ENCODE measurements at places on chromosomes 3 and 15.
A peak's percentile ranks its signal among the peaks of the same experiment; 100 is the strongest.

GRCh38 chr3:150253622-150254021, 154.5 kb upstream of the TSC22D2 start:
- DNase-seq: peak; percentile 52

- DNase-seq: no peak
Observed at GRCh38 chr15:66880380-66881155, 178.5 kb downstream of the SMAD6 start.

DNA sequence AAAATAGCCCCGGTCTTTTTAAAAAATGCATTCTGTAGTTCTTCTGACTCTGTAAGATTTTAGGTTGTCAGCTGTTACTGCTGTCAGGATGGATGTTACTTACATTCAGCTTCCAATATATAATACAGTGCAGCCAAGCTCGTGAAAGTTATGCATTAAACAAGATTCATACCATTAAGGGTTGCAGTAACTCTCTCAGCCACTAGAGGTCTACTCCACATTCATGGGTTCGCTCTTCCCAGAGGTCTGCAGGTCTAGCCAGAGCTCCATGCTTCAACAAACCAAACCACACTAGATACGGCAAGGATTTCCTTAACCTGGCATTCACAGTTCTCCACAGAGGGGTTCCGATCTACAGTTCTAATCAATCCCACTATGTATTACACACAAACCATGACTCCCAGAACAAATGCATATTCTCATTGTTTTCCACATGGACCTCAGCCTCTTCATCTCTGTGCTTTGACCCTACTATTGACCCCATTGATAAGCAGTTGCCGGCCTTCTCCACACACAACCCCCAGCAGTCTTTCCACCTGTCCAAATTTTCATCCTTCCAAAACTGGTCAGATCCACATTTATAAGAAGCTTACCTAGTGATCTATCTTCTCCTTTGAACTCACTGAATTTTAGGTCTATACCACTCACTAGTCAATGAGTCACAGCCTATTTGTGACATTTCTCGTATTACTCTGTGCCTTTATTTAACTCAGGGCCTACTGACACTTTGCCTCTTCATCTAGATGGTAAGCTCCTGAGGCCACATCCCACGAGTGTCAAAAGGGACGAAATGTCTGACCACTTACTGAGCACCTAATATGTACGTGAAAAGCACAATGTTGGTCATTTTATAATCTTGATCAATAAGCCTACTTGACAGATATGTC, 33.7 kb downstream of the RORA start:
- no peak for DNase-seq

GRCh38 chr3:53353202-53353601, 5.9 kb upstream of the DCP1A start:
- no peak for DNase-seq

- peak; percentile 9 for DNase-seq
Observed at GRCh38 chr15:90001683-90002427, 731 bp downstream of the ZNF710 start.

DNA sequence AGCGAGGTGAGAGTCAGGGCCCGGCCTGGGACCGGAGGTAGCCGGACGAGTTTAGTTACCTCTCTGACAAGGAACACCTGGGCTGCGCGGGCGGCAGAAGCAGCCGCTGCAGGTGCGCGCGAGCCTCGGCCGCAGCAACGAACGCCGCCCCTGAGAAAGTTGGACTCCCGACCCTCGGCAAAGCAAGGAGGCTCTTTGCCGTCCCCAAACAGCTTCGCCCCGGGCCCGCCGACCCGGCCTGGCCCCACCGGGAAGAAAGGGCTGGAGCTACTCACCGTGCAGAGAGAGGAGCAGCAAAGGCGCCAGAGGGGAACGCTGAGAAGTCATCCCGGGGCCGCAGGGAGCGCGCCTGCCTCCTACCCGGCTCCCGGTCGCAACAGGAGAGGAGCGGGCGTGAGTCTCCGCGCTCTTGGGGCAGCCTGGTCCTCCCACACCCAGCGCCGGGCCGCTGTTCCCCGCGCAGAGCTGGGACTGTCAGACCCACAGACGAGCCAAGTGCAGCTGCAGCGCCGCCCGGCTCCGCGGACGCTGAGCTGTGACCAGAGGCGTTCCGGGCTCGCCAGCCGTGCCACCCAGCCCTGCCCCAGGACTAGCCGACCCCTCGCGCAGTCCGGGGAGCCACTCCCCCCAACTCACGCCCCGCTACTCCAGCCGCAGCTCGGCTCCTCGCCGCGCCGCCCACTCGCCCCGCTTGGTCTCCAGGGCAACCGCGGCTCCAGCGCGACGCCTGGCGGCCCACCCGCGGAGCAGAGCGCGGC, at the start of gene IGSF11:
TSS of gene IGSF11 (minus strand) at position 591 of the 758 bp plus-strand sequence. CDS start at position 327, 264 bp downstream.
- DNase-seq: peak; percentile 75

GRCh38 chr3:154224366-154224765, 99.9 kb downstream of the DHX36 start:
- no peak for DNase-seq

- no peak for DNase-seq
Observed at GRCh38 chr15:63035253-63035652, 7.3 kb upstream of the TPM1 start.

GRCh38 chr3:170359178-170359704, 1.7 kb downstream of the SKIL start:
- no peak for DNase-seq

DNA sequence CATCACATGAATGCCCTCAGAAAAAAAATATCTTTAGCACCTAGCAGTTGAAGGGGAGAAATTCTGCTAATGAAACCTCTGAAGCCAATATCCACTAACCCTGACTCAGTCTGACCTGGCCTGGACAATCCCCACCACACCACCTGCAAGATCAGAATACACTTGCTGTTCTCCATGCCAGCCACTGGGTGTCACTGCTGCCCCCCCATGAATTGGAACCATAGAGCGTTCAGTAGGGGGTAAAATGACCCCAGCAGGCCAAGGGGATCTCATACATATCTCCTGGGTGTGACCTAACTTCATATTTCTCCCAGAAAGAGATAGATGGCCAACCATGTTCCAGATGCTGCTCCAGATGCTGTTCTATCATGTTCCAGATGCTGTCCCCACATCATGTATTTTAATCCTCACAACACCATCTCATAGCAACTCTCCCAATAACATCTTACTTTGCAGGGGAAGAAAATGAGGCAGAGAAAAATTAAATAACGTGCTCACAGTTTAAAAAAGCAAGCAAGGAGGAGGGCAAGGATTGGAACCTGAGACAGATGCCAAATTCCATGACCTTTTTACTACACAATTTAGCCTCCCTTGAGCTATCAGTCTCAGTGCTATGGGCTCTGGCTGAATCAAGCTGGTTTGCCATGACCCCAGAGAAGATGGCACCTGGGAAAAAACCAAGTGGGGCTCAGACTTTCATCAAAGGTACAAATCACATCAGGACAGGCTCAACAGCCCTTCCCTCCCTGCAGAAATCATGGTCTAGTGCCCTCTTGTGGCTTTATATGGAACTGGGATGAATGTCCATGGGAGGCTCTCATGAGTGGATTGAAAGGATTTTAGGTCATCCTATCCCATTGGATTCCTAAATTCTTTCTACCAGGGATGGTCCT, 12.4 kb downstream of the NTRK3 start:
- no peak for DNase-seq

DNA sequence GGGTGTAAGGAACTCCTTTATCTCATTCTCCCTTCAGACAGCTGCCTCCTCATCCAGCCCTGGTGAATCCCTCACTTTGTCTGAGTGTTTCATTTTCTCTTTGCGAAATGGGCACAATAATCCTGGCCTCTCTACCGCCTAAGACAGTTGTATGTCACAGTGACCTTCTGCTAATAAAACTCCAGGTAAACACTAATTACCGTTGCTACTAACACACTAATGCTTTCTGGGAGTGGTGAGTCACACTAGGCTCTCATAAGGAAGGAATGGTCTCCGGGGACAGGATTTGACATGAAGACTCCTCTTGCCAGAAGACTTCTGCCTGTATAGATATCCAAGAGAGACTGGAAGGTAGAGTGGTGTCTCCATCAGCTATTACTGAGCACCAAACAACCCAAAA, 71.7 kb upstream of the SNRK start:
- DNase-seq: no peak

DNA sequence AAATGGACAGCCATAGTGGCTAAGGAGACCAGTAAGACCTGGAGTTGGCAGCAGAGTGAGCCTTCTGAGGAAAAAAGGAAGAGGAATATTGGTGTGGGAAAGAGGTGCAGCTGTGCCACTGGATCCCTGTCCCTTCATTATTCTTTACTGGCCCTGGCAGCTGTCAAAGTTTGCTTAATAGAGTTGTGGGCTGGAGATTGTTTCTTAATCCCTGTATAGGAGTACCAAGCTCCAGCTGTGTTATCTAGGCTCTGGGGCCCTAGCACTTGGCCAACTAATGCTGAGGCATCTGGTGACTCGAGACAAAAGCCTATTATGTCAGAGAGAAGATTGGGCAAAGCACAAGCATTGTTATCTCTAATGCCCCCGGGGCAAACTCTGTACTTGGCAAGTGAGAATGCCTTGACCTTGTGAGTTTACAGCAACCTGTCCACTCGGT, 61.4 kb downstream of the ZNF609 start:
- DNase-seq: no peak

GRCh38 chr3:61300006-61300380, 48.7 kb upstream of the FHIT start:
- DNase-seq: no peak

DNA sequence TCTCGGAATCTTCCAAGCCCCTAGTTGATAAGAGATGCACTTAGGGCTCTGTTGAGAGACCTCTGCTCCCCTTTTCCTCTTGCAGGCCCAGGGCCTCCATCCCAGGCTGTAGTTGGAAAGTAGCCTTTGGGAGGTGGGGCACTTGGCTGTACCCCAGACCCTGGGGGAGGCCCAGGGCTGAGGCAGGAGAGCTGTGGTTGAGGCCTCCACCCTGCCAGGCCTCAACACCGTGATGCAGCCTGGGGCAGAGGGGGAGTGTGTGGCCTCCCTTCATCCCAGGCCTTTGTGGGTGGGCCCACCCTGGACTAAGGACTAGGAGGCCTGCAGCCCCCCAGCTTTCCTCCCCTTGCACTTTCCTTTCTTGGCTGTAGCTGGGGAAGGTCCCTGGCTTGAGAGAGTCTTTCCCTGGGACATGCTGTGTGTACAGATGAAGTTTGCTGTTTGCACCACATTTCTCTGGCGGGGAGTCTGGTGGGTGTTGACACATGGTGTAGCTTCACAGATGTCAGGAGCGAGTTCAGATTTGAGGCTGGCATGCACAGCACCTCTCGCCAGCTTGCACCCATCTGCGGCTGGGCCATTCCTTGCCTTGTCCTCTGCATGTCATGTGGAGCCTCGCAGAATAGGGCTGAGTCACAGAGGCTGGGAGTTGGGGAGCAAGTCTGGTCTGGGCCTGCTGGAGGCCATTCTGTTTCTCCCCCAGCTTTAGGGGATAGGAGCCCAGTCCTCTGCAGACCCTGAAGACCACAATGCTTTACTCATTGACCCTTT, 13.7 kb downstream of the PLEKHO2 start:
- no peak for DNase-seq

- no peak for DNase-seq
Observed at GRCh38 chr3:161800985-161801559, 304.5 kb downstream of the OTOL1 start.

GRCh38 chr3:183038221-183038620, 57.9 kb upstream of the DCUN1D1 start:
- no peak for DNase-seq

DNA sequence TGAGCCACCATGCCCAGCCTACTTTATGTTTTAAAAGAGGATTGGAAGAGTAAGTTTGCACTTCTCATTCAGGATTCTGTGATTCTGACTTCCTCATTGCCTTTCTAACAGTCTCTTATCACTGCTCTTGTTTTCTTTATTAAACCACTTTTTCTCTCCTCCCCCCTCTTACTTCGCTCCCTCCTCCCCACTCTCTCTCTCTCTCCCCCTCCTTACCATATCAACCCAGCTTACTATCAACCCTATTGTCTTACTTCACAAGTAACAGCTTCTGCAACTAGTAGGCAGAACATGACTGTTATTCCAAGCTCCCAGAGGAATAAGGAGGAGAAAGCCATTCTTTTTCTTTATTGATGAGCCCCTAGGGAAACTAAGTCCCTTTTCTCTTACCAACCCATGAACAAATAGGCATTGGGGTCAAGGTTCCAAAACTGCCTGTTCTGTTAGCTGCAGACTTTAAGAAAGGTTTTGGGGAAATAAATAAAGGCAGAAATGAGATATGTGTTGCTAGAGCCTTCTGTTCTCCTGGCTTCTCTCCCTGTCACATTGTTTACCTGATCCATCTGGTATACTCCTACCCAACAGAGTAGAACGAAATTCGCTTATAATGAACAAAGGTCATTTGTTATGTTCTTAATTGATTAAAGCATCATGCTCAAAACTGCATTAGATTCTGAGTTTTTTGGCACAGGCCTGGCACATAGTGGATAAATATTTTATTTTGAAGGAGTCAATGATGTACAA, 56.4 kb upstream of the RASGRP1 start:
- DNase-seq: no peak

DNA sequence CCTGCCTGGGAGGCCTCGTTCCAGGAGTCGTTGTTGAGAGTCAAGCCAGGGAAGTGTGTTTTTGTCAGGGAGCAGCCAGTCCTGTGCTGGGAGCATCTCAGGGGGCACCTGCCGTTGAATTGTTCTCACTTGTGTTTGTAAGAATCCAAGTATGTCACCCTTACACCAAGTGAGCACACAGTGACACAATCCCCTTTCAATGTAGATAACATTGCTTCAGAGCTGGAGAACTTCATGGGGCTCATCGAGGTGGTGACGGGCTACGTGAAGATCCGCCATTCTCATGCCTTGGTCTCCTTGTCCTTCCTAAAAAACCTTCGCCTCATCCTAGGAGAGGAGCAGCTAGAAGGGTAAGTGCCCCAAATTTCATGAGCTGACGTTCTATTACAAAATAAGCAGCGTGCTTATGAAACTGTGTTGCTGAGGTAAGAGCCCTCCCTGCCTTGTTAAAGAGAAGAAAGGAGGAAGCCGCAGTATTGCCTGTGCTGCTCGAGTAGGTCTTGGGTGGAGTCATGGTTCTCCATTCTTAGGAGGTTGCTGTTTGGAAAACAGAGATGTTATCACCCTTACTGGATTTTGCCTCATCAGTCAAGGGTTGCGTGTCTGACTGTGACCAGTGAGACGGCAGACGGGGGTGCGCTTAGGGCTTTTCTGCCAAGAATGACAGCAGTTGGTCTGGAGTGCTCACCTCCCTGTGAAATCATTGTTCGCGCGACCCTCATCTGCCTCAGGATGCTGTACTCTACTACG, 108.1 kb downstream of the PGPEP1L start:
- DNase-seq: no peak

GRCh38 chr15:89780601-89781000, 4.5 kb downstream of the MESP2 start:
- no peak for DNase-seq

DNA sequence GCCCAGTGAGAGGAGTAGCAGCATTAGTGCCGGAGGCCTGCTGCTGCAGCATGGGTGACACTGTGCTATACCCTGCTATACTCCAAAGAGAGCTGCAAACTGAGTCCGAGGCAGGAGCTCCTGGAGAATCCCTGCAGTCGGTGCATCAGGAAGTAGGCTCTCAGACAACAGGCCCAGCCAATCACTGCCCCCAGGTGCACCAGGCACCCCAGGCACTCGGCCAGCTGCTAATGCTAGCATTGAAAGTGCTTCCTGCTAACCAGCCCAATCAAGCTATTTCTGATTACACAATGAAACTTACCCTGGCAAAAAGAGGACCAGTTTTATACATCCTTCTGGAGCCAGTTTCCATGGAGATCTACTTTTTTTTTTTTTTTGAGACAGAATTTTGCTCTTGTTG, 45.6 kb upstream of the IREB2 start:
- no peak for DNase-seq

- DNase-seq: no peak
Observed at GRCh38 chr3:105809208-105809888, 59.5 kb downstream of the CBLB start.

GRCh38 chr3:141914311-141914710, 37.9 kb downstream of the ATP1B3 start:
- DNase-seq: no peak
